ENCODE measurements at places on chromosomes 3 and 15.

DNA sequence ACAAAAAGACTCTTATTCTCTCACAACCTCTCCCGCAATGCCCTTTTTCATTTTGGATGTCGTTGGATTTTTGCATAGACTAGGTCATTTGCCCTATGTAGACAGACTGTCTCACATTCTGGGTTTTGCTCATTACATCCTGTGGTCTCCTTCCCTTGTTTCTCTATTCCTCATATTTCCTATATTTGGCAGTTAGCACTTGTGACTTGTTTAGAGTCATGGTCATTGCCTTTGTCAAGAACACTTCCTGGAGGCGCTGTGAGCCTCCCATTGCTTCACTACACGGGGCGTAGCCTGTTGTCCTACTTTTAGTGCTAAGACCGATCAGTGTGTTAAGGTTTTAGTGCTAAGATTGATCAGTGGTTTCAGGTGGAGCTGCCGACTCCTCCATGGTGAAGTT lies 16.1 kb upstream of the TATDN2 start:
- DNase-seq, result no peak

GRCh38 chr3:136196064-136196400 lies at the start of gene MSL2:
Gene MSL2 (minus strand): TSS chr3:136196335. CDS start chr3:136195113, 1,222 bp downstream.
- DNase-seq, result no peak

DNA sequence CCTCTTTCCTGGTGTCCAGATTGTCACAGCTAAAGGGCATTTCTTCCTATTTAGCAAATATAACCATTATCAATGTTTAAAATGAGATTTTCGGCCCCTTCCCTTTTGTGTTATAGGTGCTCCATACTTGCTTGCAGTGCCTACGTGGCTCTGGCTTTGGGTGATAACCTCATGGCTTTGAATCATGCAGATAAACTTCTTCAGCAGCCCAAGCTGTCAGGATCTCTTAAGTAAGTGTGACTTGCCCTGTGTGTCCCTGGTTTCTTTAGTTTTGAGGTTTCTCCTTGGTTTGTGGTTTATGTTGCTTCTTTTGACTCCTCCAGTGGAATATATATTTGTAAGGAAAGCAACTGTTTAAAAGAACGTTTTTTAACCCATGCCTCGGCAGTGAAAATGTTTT lies 58.5 kb upstream of the TRIM71 start:
- no peak for DNase-seq

GRCh38 chr15:81611679-81612078 lies 237.7 kb upstream of the TMC3 start:
- DNase-seq, result no peak

DNA sequence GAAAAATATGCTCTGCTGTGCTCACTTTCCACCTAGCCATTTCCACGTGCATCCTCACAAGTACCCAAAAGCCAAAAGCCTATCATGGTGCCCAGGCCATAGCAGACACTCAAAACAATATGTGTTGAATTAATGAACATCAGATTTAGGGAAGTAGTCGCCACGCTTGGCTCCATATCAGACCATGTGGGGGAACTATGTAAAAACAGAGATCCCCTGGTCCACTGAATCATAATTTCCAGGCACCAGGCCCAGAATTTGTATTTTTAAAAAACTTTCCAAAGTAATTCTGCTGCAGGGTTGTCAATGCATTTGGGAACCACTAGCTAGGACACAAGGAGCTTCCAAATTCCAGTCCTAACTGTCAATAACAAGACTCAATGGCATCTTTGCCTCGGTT lies 77.3 kb downstream of the CNTN3 start:
- no peak for DNase-seq

- no peak for DNase-seq
Measured at GRCh38 chr3:128345196-128345595, 121.5 kb downstream of the DNAJB8 start.

- DNase-seq, result no peak
Measured at GRCh38 chr3:171345107-171345843, 114.9 kb downstream of the TNIK start.

GRCh38 chr15:76193934-76194333 lies 117.3 kb downstream of the ETFA start:
- DNase-seq, result no peak

DNA sequence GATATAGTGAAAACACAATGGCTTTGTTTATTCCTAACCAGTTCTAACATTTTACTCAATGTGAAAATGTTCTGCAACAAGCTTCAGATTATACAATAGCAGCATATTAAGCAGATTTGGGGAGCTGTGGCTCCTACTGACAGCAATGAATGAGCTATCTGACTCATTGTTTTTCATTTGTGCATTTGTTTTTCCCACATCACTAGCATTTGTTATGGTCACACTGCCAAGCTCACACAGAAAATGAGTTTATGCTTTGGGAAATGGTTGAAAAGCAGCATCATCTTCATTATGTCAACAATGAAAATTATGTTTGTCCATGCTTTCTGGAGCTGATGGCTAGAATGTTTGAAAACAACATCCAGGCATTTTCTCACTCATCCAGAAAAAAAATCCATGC lies 53.5 kb downstream of the ZPLD1 start:
- no peak for DNase-seq

DNA sequence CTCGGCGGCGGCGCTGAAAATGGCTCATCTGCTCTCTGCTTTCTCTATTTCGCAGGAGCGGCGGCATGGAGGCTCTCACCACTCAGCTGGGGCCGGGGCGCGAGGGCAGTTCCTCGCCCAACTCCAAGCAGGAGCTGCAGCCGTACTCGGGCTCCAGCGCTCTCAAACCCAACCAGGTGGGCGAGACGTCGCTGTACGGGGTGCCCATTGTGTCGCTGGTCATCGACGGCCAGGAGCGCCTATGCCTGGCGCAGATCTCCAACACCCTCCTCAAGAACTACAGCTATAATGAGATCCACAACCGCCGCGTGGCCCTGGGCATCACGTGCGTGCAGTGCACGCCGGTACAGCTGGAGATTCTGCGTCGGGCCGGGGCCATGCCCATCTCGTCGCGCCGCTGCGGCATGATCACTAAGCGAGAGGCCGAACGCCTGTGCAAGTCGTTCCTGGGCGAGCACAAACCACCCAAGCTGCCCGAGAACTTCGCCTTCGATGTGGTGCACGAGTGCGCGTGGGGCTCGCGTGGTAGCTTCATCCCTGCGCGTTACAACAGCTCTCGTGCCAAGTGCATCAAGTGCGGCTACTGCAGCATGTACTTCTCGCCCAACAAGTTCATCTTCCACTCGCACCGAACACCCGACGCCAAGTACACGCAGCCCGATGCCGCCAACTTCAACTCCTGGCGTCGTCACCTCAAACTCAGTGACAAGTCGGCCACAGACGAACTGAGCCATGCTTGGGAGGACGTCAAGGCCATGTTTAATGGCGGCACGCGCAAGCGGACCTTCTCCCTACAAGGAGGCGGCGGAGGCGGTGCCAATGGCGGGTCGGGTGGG lies 790 bp downstream of the SKOR1 start:
- DNase-seq, result no peak

- no peak for DNase-seq
Measured at GRCh38 chr15:79160211-79160610, 69.6 kb upstream of the RASGRF1 start.

DNA sequence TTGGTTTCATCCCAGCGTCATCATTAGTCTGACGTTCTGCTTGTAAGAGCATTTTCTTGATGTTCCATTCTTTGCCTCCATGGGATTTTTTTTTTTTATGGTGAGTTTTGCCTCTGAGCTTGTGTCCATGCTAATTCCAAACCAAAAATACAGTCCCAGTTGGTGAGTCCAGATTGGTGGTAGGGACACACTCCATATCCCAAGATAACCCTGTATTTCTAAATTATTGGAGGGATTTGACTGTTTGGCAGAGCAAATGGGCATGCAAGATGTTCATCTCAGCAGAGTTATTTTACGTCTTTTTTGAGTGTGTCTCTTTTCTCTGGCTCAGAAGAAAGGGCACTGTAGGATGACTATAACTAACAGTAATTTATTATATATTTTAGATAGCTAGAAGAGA lies 526.8 kb upstream of the CFAP20DC start:
- no peak for DNase-seq

- DNase-seq, result no peak
Measured at GRCh38 chr15:51969728-51970127, 1.9 kb downstream of the LEO1 start.

DNA sequence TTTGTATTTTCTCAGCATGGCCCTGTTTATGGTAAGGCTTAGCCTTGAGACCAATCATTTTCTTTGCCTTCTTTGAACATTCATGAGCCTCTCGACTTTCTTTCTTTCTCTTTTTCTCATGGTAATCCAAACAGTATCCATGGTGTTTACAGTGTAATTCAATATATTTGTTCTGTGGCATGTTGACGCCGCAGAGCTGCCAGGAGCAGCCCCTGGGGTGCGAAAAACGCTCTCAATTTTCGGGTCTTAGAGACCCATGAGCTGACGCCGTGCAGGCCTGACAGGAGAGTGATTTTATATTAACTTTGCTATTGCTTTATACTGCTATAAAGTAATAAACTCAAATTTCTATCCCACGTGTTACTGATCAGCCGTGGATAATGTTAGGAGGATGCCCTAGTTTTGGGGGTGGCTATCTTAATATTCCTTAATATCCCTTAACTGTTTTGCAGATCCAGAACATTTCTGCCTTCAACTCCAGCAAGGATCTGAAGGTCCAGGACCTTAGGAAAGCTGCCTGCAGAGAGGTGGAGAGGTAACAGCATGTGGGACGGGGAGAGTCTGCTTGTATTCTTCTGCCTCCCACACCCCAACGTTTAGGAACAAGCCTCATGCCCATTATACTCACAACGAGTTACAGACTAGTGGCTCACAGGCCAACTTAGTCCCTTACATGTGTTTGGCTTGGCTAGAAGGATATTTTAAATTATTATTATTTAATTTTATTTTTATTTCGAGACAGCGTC lies 29.3 kb upstream of the MYO1E start:
- DNase-seq, result no peak

DNA sequence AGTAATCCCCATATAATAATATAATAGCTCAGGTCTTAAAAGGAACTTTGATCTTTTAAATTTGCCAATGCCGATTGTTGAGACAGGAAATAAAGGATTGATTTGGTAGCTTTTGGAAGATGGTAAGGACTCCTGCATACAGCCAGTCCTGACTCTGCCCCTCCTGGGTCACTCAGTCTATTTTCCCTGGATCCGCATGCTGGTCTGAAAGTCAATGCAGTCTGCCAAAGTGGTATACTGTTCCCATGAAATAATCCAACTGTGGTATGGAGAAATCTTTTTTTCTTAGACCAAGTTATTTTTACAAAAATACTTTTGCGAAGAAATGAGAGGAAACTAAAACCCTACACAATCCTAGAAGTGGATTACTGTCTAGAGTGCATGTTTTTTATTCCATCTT lies 191.1 kb downstream of the TIGIT start:
- DNase-seq, result no peak

GRCh38 chr3:169846458-169847193 lies 23.1 kb downstream of the LRRC31 start:
- no peak for DNase-seq

GRCh38 chr15:38076786-38077185 lies 142.3 kb downstream of the TMCO5A start:
- no peak for DNase-seq

DNA sequence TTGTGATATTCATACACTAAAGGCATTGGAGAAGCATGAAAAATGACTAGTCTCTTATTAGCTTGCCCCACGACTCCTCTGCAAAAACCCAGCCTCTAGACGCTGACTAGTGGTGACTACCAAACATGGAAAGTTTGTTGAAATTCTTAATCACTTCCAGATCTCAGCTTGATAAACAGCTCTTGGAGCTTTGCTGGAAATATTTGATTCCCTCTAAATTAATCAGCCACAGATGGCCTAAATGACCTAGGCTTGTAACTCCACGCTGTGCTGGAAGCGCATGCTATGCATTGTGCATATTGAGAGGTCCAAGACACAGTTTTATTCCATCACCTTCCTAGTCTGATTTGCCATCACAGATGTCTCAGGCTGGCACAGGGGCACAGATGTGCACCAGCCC lies 244.7 kb upstream of the ST8SIA2 start:
- DNase-seq, result no peak

- no peak for DNase-seq
Measured at GRCh38 chr15:81941479-81941878, 104.3 kb downstream of the MEX3B start.

DNA sequence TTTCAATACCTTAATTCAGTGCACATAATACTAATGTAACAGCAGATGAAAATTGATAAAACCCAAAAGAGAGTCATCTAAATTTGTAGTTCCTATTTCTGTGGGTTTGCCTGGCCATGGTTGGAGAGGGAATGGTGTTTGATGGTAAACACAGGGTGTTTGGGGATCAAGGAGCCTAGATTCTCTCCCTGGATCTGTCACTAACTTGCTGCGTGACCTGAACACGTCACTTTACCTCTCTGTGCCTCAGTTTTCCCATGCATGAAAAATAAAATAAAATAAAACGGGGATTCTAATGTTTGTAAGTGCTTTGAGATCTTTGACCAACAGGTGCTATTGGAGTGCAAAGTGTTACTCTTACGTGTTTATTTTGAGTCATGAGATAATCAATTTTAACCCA lies 49.8 kb downstream of the GHSR start:
- no peak for DNase-seq

DNA sequence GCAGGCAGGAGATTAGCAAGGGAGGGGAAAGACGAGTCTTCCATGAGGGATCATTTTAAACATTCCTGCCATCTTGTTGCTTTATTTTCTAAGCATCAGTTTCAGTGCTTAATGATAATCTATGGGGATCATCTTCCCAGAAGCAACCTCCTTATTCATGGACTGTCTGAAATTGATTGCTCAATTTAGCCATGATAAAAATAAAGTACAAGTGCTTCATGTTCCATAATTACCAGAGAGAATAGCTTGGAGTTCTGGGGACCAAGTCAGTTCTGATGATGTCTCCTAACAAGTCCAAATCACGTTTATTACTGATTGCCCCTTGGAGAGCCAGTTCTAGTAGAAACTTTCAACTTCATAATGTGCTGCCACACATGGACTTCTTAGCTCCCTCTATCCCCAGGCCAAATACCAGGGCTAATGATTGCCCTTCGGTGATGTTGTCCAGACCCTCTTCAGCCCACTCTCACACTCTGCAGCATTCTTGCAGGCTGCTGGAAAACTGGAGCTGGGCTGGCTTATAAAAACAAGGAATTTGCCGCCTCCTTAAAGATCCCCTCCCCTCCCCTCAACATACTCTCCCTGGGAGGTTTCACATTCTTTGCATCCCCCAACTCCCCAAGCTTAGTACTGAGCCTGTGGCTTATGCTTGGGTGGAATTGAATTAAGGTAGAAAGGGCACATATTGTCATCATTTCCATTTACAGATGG lies 222.1 kb upstream of the ADAMTS9 start:
- no peak for DNase-seq

GRCh38 chr15:75235051-75235673 lies 23.0 kb upstream of the GOLGA6C start:
- DNase-seq, result no peak

GRCh38 chr3:147373301-147373700 lies 33.0 kb downstream of the ZIC4 start:
- no peak for DNase-seq

GRCh38 chr3:16524196-16524595 lies 10.7 kb upstream of the RFTN1 start:
- no peak for DNase-seq

- DNase-seq, result no peak
Measured at GRCh38 chr3:172799246-172799645, 48.7 kb downstream of the ECT2 start.
